ENCODE measurements at places on chromosomes 2 and 18.

- no peak for DNase-seq
Observed at GRCh38 chr2:237053066-237053465, 32.6 kb upstream of the COPS8 start.

GRCh38 chr2:26284132-26284531, 39.4 kb downstream of the HADHB start:
- DNase-seq, result no peak

DNA sequence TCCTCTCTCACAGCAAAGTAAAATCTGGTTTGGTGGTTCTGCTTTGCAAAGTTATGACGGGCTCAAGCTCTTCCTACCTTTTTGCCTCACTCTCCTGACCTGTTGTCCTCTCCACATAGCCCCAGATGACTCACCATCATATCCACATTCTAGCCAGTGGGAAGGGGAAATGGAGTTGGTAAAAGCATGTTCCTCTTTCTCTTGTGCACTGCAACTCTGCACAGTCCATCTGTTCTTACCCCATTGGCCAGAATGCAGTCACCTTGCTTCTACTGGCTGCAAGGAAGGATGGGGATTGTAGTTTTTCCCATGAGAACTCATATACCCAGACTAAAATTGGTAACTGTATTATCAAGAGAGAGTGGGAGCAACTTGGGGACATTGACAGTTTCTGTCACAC, 50.4 kb upstream of the SMIM21 start:
- peak; percentile 2 for DNase-seq

DNA sequence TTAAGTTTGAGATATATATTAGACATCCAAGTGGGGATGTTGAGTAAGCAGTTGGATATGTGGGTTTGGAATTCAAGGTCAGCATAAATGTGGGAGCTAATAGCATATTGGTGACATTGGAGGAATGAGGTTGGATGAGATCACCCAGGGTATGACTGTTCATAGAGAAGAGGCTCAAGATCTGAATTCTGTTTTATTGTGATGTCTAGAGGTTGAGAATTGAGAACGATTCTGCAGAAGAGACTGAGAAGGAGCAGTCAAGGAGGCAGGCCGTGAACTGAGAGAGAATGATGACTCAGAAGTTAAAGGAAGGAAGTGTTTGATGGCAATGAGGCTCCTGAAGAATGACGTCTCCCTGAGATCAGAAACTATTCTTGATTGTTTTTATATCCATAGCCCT, 5.9 kb downstream of the SERPINB11 start:
- DNase-seq, result no peak

- no peak for DNase-seq
Observed at GRCh38 chr2:70145851-70146739, 44.7 kb downstream of the C2orf42 start.

DNA sequence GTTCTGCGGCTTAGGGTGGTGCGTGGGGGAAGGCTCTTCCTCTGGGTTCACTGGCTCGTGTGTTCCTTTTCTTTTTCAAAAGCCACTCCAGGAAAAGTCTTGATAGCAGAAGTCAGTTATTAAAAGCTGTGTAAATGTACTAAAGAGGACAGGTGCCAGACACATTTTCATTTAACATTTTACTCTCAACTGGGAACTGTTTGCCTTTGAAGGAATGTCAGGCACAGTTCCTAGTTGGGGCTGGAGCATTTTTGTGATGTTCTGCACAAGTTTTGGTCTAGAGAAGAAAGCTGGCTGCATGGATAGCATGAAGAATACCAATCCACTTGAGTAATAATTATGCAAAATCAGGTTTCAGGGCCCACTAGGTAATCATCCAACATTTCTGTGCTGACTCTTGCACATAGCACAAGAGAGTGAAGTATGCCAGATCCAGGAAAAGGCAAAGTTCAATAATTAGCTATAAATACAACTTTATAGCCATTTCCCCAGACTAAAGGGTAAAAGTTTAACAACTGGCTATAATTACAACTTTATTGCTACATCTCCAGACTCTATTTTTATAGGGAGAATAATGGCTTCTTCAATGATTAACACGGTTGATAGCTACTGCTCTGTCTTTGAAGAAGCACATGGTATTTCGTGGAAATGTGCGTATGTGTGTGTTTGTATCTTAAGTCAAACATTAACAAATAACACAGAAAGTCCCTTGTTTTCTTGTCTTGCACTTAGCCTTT, 16.2 kb downstream of the SCYGR8 start:
- no peak for DNase-seq

GRCh38 chr2:79798776-79799175, 285.9 kb downstream of the CTNNA2 start:
- DNase-seq, result no peak

DNA sequence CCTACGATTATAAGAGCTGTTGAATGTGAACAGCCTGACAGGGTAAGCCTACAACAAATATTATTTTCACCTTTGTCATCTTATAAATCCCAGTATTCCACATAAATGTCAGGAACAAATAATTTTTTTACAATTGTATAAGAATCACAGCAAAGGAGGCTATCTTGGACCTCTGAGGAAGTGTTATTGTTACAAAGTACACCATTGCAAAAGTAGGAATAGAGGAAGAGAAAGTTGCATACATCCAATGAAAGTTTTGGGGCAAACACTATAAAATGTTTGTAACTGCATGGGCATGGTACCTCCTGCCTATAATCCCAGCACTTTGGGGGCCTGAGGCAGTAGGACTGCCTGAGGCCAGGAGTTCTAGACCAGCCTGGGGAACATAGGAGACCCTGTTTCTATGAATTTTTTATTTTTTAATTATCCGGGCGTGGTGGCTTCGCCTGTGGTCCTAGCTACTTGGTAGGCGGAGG, 715 bp upstream of the MEMO1 start:
- DNase-seq, result no peak

- DNase-seq, result peak; percentile 81
Observed at GRCh38 chr2:213251618-213252017, 32.6 kb upstream of the SPAG16 start.

- DNase-seq, result peak; percentile 39
Observed at GRCh38 chr2:16625759-16626158, 39.9 kb downstream of the CYRIA start.

DNA sequence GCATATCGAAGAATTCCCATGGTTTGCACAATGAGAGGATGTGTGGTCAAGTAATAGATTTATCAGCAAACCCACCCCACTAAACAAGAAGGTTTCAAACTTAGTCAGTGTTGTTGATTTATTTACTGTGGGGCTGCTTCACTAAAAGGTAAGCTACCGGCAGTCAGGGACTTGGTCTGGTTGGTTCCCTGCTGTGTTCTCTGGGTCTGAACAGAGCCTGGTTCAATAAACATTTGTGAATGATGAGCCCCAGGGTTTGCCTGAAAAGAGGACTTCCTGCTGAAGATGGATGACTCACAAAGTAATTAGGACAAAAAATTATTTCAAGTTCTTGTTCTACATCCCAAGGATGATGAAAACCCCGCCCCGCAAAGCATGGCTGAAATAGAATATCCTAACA, 108.3 kb downstream of the SPP2 start:
- no peak for DNase-seq

GRCh38 chr2:1947316-1947715, 203.0 kb upstream of the PXDN start:
- DNase-seq, result no peak

DNA sequence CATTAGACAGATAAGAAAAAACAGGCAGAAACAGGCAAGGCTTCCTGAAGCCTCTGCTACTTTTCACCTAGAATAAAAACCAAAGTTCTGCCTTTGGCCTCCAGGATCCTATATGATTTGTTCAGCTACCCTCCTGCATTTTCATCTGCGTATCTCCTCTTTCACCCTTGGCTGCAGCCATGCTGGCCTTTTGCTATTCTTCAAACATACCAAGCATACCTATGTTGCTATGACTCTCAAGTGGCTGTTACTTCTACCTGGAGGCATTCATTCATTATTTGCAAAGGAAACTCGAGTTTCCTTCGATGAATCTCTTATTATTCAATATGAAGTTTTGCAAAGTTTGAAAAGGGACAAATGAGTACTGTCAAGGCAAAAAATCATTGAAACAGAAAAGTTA, 106.4 kb upstream of the HNMT start:
- no peak for DNase-seq

GRCh38 chr2:112035786-112036185, 19.3 kb upstream of the TMEM87B start:
- DNase-seq, result no peak

GRCh38 chr2:236892721-236893120, 193.0 kb upstream of the COPS8 start:
- DNase-seq, result no peak

GRCh38 chr2:239912171-239912937, 112.8 kb downstream of the NDUFA10 start:
- DNase-seq, result no peak

DNA sequence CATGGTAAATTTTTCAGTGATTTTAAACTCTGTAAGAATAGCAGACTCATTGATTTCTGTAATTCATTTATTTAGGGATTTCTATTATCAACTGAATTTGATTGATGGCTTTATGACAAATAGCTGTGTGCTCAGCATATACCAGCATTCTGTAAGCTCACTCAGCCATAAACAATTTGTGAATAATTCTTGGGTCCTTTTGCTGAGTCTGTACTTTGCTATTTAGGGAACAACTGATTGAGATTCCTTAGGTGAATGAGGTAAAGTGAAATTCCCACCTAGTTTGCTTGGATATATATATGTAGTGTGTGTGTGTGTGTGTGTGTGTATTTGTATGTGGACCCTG, 76.7 kb upstream of the CAVIN2 start:
- no peak for DNase-seq

DNA sequence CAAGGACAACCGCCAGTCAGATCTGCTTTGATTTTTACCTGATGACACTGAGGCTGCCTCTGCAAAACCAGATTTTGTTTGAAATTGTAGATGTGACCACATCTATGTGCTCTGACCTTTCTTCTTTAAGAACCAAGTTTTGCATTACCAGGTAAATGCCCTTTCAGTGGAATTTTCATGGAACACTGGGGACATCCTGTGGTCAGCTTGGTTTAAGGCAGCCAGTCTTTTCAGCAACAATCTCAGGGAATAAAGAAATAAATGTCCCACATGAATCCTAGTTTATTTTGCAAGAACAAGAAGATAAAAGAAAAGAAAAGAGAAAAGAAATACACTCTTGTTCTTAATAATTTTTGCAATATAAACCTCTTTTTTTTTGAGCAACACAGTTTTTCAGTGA, 90.6 kb downstream of the POU3F3 start:
- peak; percentile 6 for DNase-seq

- DNase-seq, result no peak
Observed at GRCh38 chr2:232342635-232343565, 35.7 kb upstream of the ALPP start.

DNA sequence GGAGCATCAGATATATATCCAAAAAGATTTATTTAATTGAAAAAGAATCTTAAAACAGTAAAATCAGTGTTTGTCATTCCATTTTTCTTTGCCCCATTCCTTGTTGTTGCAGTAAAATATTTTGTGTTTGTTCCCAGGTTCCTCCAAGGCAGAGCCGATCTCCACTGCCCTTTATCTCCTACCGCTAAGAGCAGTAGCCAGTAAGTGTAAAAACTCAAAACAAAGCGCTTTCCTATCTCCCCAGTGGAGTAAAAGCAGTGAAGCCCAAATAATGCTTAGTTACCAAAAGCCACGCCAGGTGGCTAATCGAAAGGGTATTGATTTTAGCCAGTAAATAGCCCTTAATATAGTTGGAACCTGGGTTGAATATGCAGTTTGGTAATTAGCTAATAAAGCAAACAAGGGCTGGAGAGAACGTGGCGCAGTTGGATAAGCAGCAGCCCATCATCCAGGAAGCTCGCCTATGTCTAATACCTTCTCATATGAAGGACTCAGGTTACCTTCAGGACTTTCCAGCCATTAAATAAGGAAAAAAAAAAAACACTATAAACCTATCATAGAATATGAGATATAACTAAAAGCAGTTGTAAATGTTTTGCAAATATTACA, 12.4 kb upstream of the GPD2 start:
- DNase-seq, result no peak

GRCh38 chr2:118535818-118536212, 311.6 kb downstream of the EN1 start:
- no peak for DNase-seq

DNA sequence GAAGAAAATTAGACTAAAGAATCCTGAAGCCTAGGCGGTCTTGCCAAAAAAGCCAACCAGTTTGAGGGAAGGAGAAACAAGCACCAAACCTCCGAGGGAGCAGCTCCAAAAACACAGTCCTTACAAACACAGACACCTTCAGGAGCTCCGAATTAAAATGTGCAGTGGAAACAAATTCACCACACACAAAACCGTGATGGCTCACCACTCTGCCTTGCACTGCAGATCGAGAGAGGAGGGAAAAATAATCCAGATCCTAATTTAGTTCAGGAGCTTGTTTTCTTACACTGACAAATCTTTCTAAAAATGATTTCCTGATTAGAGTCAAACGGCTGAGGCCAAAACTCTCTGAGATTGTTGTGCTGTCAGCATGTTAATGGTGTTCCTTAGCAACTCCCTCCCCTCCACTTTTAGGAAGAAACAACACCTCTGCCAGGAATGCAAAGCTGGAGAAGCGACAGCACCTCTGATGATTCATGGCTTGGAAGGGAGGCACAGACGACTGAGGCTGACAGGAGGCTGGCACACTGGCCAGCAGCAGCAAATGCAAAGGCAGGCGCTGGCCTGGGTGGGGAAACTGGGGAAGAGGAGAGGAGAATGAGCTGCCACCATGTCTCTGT, 249.4 kb upstream of the KLHL29 start:
- no peak for DNase-seq

GRCh38 chr2:195561116-195561921, 95.7 kb upstream of the SLC39A10 start:
- peak; percentile 75 for DNase-seq

DNA sequence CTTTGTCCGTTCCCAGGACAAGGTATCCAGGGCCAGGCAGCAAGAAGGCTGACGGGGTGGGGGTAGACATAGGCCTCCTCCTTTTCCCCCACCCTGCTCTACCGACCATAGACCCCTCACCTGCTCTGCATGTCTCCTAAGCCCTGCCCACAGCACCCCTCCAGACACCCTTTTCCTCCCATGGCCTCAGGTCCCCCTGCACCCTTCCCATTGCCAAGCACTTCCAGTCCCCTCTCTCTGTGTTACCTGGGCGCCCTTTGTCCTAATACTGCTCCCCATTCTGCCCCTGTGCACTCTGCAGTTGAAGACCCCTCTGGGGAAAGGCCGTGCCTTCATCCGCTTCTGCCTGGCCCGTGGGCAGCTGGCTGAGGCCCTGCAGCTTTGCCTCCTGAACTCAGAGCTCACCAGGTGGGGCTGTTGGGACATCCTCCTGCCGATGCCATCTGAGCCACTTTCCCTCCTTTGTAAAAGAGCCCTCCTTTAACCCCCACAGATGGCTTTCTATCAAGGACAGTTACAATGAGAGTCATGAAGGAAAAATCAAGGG, 3.5 kb downstream of the RUFY4 start:
- no peak for DNase-seq

Data from NAMALWA (cell line).